ENCODE measurements at places on chromosomes 7 and 10. TPM values are rescaled to one million over a fixed set of nuclear protein-coding genes. Genes with fewer than 3 reads are reported as not detected.
A peak's percentile ranks its signal among the peaks of the same experiment; 100 is the strongest.

The ASB10 gene
- not detected for total RNA-seq

DNA sequence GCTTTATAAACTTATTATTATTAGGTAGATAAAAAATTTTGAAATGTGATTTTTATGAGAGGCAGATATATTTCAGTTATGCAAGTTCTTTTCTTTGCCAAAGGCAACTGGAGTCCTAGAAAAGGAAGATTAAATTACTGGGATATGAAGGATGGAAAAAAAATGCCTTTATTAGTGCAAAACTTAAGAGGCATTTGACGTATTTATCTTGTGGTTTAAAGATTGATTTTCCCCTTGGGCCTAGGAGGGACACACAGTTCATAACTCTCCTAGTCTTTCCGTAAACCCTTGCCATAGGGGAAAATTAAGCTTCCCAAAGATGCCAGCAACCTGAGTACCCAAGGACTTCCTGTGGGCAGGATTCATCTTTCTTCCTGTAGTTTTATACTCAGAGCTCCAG is 3.1 kb upstream of the STEAP4 start:
- no peaks in the 10 kb centered on the region for H3K27me3 ChIP-seq
- peaks cover 12% of the 10 kb centered on the region for H3K4me1 ChIP-seq
- H3K4me3 ChIP-seq, result no peak overlapping the region
- no peaks in the 10 kb centered on the region for H3K36me3 ChIP-seq
- no peak overlapping the region for H3K27ac ChIP-seq

GRCh38 chr7:132183781-132184380 is 392.4 kb downstream of the PLXNA4 start:
- no peaks in the 10 kb centered on the region for H3K27me3 ChIP-seq
- no peaks in the 10 kb centered on the region for H3K36me3 ChIP-seq
- no peak overlapping the region for H3K4me3 ChIP-seq
- H3K27ac ChIP-seq, result no peak overlapping the region

GRCh38 chr7:126150278-126150958 is 1102.3 kb downstream of the GRM8 start:
- no peak overlapping the region for H3K4me3 ChIP-seq
- H3K27ac ChIP-seq, result no peak overlapping the region
- H3K36me3 ChIP-seq, result no peaks in the 10 kb centered on the region
- no peaks in the 10 kb centered on the region for H3K27me3 ChIP-seq
- no peaks in the 10 kb centered on the region for H3K4me1 ChIP-seq

The NPC1L1 gene
- total RNA-seq, result 5.9 TPM

The CCL24 gene
- not detected for total RNA-seq

- H3K36me3 ChIP-seq, result no peaks in the 10 kb centered on the region
- H3K4me3 ChIP-seq, result no peak overlapping the region
- no peak overlapping the region for H3K27ac ChIP-seq
- peaks cover 24% of the 10 kb centered on the region for H3K4me1 ChIP-seq
These were observed 23.2 kb upstream of the PPA1 start for GRCh38 chr10:70256463-70256862.

The SPDYE6 gene
- total RNA-seq, result not detected

GRCh38 chr7:134836447-134836846 is 57.0 kb downstream of the CALD1 start:
- no peak for DNase-seq
- no peak overlapping the region for H3K27ac ChIP-seq
- H3K27me3 ChIP-seq, result no peaks in the 10 kb centered on the region

The ITIH2 gene
- 13.3 TPM for total RNA-seq

- peak; percentile 37 for DNase-seq
- H3K27ac ChIP-seq, result no peak overlapping the region
- no peaks in the 10 kb centered on the region for H3K4me1 ChIP-seq
- H3K36me3 ChIP-seq, result no peaks in the 10 kb centered on the region
These were observed 338.0 kb upstream of the MKI67 start for GRCh38 chr10:128463991-128464760.

The FAM25C gene
- total RNA-seq, result not detected

DNA sequence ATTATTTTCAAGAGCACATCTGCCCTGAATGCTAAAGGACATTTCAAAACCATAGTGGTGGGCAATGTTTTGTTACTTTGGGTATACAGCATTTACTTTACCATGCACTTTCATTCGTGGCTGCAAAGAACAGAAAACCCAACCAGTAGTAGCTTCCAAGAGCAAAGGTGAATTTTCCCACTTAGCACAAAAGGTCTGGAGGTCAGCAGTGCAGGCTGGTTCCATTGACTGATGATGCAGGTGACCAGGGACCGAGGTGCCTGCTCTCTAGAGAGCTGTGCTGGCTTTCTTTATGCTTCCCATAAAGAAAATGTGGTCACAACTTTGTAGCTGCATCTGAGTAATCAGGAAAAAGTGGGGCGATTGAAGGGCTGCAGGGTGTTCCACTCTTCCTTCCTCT is 240.0 kb downstream of the BICC1 start:
- no peak overlapping the region for H3K27ac ChIP-seq
- H3K27me3 ChIP-seq, result no peaks in the 10 kb centered on the region
- H3K4me3 ChIP-seq, result no peak overlapping the region
- DNase-seq, result no peak
- peaks cover 20% of the 10 kb centered on the region for H3K4me1 ChIP-seq
- H3K36me3 ChIP-seq, result no peaks in the 10 kb centered on the region

DNA sequence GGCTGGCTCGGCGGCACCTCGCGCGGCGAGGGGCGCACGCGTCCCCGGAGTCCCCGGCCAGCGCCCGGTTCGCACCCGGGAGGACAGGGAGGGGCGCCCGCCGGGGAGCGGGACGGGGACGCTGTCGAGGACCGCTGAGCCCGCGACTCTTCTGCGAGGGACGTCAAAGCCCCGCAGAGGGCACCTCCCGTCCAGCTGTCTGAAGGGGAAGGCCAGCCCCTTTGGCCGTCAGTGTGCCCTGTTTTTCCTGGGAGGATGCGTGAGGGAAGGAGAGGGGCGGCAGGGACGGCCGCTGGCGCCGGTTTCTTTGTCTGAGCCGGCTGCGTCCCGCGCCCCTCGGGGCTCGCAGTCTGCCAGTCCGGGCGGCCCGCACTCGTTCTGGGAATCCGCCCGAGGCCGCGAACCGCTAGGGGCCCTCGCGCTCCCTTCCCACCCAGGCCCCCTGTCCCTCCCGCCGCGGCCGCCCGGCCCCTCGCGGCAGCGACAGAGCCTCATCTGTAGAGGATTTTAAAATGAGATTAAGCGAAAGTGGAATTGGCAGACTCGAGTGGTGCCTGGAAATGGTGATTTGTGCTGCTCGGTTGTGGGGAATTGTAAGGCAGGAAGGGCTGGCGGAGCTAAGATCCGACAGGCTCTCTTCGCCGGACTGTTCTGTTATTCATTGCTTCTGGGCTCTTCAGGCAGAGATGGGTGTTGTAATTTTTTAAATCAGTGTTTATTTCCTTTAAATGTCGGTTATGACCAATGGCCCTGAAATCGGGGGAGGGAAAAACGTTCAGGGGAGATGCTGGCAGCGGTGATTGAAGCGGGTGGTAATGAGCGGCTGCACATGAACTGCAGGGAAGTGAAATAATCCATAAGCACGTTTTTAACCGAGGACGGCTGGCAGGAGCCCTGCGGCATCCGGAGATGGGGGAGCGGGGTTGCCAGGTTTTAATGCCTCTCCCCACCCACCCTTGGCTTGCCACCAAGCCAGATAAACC is 618 bp upstream of the RELN start:
- no peak overlapping the region for H3K27ac ChIP-seq
- no peak for DNase-seq
- H3K4me3 ChIP-seq, result peak overlapping the region; percentile 47
- no peaks in the 10 kb centered on the region for H3K36me3 ChIP-seq
- no peaks in the 10 kb centered on the region for H3K4me1 ChIP-seq

The NODAL gene
- 1.3 TPM for total RNA-seq

GRCh38 chr7:6232534-6232933 is 39.9 kb downstream of the CYTH3 start:
- no peak overlapping the region for H3K4me3 ChIP-seq
- no peak overlapping the region for H3K27ac ChIP-seq
- no peak for DNase-seq
- no peaks in the 10 kb centered on the region for H3K27me3 ChIP-seq
- no peaks in the 10 kb centered on the region for H3K4me1 ChIP-seq

GRCh38 chr10:24249829-24250415 is 41.0 kb downstream of the KIAA1217 start:
- peak overlapping the region; percentile 55 for H3K27ac ChIP-seq
- no peak overlapping the region for H3K4me3 ChIP-seq
- no peaks in the 10 kb centered on the region for H3K27me3 ChIP-seq
- H3K4me1 ChIP-seq, result peaks cover 53% of the 10 kb centered on the region

- H3K4me1 ChIP-seq, result no peaks in the 10 kb centered on the region
- no peak for DNase-seq
- H3K27me3 ChIP-seq, result no peaks in the 10 kb centered on the region
- H3K4me3 ChIP-seq, result no peak overlapping the region
- H3K27ac ChIP-seq, result no peak overlapping the region
These were observed 9.2 kb upstream of the NT5C2 start for GRCh38 chr10:103202319-103202718.

DNA sequence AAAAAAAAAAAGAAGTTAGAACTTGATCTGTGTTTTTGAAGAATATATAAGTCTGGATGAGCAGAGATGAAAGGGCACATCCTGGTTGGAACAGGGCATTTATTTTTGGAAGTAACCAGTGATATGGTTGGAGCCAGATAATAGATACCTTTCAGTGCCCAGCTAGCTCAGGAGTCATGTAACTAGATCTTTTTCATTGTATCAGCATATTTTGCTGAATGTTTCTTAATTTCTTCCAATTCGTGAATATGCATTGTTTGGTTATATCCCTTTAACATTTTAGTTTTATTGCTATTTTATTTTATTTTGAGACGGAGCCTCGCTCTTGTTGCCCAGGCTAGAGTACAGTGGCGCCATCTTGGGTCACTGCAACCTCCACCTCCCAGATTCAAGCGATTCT is 81.8 kb downstream of the LCOR start:
- peaks cover 1% of the 10 kb centered on the region for H3K36me3 ChIP-seq
- no peak for DNase-seq
- 0 out of 2 replicates have a peak, but pooled peaks cover 5% of the 10 kb centered on the region for H3K4me1 ChIP-seq
- H3K4me3 ChIP-seq, result no peak overlapping the region
- no peaks in the 10 kb centered on the region for H3K27me3 ChIP-seq

- H3K4me3 ChIP-seq, result no peak overlapping the region
- H3K27ac ChIP-seq, result no peak overlapping the region
- H3K27me3 ChIP-seq, result no peaks in the 10 kb centered on the region
These were observed 133.5 kb downstream of the ETV1 start for GRCh38 chr7:13856012-13856411.
